ENCODE measurements at places on chromosomes 12 and 14.

- no peak for DNase-seq
These were observed 23.4 kb upstream of the ATXN7L3B start for GRCh38 chr12:74514098-74514872.

DNA sequence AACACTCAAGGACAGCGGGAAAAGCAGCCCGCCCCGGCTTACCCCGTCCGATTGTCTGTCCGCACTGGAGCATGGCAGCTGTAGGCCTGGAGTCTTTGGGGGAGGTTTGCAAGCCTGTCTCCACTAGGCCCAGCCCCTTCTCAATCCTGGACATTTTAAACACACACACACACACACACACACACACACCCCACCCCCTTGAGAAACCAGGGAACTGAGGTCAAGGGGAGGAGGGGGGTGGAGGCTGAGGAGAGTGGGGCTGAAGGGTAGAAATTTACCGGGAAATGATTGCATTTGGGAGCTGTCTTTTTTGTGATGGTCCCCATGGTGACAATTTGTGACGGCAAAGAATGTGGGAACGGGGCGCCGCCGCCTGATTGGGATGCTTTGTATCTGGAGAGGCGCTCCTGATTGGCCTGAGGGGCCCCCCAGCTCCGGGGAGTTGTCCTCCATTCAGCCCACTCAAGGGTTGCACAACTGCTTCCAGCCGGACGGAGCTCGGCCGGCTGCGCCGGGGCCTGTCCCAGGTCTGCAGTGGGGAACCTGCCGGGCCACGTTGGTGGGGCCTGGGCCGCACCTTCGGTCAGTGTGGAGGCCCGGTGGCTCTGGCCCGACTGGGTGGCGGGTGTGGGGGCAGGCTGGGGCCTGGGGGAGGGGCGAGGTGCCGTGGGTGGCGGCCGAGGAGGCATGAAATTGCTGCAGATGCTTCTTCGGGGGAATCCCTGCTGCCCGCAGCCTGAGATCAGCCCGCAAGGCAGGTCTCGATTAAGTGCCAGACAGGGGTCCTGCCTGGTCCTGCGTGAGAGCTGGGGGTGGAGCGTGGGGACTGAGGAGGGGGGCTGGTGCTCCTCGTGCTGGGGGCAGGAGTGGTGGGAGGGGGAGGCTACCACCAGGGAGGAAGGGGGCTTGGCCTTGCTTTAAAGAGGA lies at the start of gene FAM181A:
Gene FAM181A, plus strand, starts transcription at position 472 of the 927 bp plus-strand sequence. CDS start 942 bp downstream, outside the sequence.
- no peak for DNase-seq

DNA sequence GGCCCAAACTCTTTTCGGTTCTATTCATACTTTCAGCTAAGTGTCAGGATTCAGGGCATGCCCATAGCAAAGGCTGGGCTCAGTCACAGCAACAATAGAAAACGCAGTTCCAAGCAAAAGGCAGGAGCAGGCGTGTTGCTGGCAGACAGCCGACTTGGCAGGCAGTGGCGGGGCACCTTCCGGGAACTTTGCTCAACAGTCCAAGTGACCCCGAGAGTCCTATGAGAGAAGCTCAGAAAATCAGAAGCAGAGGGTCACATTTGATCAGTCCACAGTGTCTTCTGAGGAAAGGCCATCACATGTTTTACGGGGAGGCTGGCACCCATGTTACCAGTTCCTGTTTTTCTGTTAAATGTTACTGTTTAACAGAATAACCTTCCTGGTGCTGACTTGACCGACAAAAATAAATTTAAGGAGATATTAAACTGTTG lies 115.0 kb downstream of the DACT1 start:
- DNase-seq, result no peak

GRCh38 chr14:22502551-22502950 lies 86.5 kb downstream of the DAD1 start:
- DNase-seq, result no peak

DNA sequence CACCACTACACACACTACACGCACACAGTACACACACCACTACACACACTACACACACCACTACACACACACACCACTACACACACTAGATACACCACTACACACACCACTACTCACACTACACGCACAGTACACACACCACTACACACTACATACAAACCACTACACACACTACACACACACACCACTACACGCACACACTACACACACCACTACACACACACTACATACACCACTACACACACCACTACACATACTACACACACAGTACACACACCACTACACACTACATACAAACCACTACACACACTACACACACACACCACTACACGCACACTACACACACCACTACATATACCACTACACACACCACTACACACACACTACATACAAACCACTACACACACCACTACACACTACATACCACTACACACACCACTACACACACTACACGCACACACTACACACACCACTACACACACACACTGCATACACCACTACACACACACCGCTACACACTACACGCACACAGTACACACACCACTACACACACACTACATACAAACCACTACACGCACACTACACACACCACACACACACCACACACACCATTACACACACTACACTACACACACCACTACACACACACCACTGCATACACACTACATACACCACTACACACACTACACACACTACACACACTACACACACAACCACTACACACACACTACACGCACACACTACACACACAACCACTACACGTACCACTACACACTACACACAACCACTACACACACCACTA lies 11.7 kb downstream of the NOC4L start:
- peak; percentile 10 for DNase-seq

- no peak for DNase-seq
These were observed 260.5 kb downstream of the C12orf50 start for GRCh38 chr12:87768501-87769287.

DNA sequence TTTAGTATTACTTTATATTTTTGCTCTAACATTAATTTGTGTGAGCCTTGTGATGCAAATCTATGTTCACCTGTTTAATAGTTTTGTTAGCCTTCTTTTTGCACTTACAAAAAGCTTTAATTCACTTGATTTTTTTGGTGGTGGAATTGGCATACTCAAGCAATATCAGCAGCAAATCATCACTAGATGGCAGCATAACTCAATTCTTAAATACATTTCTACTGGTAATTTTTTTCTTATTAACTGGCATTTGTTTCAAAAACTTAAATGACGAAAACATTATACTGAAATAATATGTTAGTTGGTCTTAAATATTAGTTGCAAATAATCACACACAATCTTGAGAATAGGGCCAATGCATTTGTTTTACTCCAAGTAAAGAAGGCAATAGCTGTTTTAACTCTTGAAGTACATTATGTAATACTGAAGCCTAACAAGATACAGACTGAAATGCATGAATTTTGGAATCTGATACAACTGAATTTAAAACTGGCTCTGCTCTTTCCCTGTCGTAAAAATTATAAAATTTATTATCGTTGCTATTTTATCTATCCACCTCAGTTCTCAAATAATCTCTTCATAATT lies 151.5 kb downstream of the ATXN7L3B start:
- DNase-seq, result peak; percentile 61

GRCh38 chr12:22064968-22065367 lies 18.9 kb downstream of the CMAS start:
- DNase-seq, result no peak

GRCh38 chr12:114412825-114413749 lies 7.1 kb upstream of the TBX5 start:
- no peak for DNase-seq

DNA sequence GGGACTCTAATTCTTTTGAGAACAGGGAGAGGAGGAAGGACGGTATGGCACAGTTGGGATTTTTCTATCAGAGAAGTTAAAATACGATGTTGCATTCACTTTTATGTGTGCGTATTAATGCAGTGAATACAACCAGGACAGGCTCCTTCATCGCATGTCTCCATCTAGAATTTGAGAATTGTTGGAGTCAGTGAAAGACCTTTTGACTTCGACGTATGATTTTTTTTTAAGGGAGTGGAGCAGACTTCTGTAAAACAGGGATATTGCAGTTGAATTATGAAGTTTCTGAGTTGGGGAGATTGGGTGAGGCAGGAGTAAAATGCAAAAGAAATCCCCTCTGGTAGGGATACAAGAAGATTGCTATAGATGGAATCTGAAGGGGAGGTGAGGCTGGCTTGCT lies 9.6 kb upstream of the TBX3 start:
- DNase-seq, result no peak

DNA sequence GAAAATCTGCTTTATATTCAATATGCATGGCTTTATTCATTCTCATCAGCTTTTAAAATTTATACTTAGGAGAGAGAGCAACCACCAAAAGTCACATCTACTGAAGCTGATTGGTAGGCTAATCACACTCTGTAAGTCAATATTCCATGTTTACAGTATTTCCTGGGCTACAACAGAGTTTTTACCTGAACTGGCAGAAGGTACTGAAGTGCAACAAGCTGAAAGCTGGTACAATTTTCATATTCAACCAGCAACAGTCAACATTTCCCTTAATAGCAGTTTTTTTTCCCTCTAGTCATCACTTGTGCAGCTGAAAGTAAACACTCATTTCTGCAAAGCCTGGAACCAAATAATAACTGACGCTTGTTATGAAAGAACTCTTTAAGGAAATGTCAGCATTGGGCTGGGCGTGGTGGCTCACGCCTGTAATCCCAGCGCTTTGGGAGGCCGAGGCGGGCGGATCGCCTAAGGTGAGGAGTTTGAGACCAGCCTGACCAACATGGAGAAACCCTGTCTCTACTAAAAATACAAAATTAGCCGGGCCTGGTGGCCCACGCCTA lies 12.9 kb downstream of the BRAP start:
- no peak for DNase-seq

- no peak for DNase-seq
These were observed 47.0 kb upstream of the PLBD1 start for GRCh38 chr12:14614704-14615121.

- peak; percentile 61 for DNase-seq
These were observed 678 bp downstream of the ZBTB25 start for GRCh38 chr14:64502887-64503433.

- DNase-seq, result peak; percentile 39
These were observed 84.6 kb upstream of the CPSF6 start for GRCh38 chr12:69154585-69155363.

- DNase-seq, result peak; percentile 44
These were observed 184.7 kb upstream of the KITLG start for GRCh38 chr12:88764781-88765480.

DNA sequence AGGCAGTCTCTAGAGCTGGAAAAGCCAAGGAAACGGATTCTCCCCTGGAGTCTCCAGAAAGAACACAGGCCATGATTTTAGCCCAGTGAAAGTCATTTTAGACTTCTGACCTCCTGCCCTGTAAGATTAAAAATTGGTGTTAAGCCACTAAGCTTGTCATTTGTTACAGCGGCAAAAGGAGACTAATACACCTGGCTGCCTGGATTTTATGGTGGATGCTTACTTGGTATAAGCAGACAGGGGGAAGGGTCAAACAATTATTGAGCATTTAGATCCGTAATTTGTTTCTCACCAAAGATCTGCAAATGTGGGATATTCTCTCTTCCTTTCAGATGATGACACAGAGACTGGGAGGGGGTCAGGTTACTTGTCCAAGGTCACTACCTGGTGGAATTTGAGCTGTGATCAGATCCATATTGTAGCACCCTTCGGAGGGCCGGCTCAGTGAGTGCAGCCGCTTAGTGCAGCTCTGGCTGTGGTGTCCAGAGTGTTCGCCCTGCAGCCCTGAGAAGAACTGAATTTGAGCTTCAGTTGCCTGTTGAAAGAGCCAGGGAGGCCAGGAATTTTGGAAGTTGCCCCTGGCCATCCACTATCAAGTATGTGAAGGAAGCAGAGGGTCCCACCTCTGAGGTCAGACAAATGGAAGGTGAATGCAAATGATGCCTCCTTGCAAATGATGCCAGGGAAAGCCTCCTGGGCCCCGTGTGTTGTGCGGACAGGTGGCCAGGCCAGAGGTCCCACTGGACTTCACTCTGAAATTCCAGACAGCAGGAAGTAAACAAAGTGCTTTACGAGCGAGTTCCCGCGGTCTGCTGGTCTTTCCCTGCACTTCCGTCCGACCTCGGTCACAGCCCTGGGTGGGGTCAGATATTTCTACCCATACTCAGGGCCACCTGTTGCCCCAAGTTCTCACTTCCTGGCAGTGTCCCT lies 15.1 kb downstream of the GLRX5 start:
- no peak for DNase-seq

GRCh38 chr12:59624732-59625460 lies 29.1 kb downstream of the SLC16A7 start:
- peak; percentile 24 for DNase-seq

- no peak for DNase-seq
These were observed 41.9 kb downstream of the JDP2 start for GRCh38 chr14:75469606-75470237.

- DNase-seq, result no peak
These were observed 49.2 kb downstream of the ARF6 start for GRCh38 chr14:49942090-49942489.

DNA sequence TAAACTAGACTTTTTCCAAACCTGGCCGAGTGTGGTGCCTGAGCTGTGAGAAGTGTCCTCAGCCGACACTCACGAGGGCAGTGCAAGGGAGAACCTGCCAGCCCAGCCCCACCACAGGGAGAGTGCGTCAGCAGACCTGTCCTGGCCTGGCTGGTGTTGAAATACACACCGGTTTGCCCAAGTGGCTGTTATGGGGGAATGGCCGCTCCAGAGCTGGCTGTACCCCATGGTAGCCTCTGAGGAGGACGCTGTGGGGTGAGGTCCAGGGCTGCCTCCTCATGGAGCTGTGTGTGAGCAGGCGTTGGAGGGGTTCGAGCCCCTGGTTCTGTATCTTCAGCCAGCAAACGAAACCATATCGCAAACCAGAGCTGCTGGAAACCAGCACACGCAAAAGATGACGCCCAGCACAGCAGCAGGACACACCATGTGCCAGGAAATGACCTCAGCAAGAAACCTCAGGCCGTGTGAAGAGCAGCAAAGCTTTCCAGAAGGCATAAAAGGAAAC lies 9.4 kb downstream of the ANKRD9 start:
- peak; percentile 58 for DNase-seq

DNA sequence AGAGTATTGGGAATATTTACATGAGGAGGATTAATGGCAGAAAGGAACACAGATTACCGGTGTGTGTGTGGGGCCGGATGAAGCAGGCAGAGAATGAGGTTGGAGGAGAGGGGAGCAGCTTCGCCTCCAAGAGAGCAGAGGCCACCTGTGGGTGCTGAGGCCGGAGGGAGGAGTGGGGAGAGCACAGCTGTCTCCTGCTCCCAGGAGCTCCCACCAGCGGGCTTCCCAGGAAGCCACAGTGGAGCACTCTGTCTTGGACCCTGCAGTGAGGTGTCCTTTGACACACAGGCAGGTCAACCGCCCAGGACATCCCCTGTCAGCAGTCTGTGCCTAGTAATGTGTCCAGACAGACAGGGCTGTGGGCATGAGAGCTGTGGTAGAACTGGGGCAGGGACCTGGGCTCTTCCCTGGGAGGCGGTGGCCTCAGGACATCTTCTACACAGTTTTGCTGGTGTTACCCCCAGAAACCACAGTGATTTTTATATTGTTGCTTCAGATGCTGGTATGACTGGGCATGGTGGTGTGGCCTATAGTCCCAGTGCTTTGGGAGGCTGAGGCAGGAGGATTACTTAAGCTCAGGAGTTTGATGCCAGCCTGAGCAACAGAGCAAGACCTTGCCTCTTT lies 18.5 kb upstream of the AMN start:
- no peak for DNase-seq

GRCh38 chr12:104785886-104786285 lies 172.2 kb downstream of the SLC41A2 start:
- DNase-seq, result no peak

GRCh38 chr12:66247741-66248140 lies 54.6 kb upstream of the HELB start:
- peak; percentile 50 for DNase-seq

GRCh38 chr12:89962648-89963047 lies 254.0 kb upstream of the ATP2B1 start:
- DNase-seq, result no peak

GRCh38 chr12:31906557-31907301 lies 52.5 kb upstream of the RESF1 start:
- peak; percentile 47 for DNase-seq

GRCh38 chr12:94174576-94174975 lies 26.2 kb downstream of the PLXNC1 start:
- DNase-seq, result no peak

All from amniotic epithelial cell (primary cell).